Fibroblast of pulmonary artery (primary cell): ENCODE measurements at places on chromosomes 1 and 21.
A peak's percentile ranks its signal among the peaks of the same experiment; 100 is the strongest.

DNA sequence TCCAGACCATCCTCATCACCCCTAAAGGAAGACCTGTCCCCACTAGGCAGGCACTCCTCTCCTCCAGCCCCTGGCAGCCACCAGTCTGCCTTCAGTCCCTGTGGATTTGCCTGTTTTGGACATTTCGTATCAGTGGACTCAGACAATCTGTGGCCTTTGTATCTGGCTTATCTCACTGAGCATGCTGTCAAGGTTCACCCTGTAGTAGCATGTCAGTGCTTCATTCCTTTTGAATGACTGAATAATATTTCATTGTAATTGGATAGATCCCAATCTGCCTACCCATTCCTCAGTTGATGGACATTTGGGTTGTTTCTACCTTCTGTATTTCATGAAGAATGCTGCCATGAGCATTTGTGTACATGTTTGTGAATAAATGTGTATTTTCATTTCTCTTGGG, 32.9 kb upstream of the RNF187 start:
- DNase-seq: no peak

GRCh38 chr21:8993943-8994639, 1527.3 kb upstream of the TPTE start:
- no peak for DNase-seq

- no peak for DNase-seq
These were observed 273.9 kb upstream of the FMN2 start for GRCh38 chr1:239817801-239818200.

DNA sequence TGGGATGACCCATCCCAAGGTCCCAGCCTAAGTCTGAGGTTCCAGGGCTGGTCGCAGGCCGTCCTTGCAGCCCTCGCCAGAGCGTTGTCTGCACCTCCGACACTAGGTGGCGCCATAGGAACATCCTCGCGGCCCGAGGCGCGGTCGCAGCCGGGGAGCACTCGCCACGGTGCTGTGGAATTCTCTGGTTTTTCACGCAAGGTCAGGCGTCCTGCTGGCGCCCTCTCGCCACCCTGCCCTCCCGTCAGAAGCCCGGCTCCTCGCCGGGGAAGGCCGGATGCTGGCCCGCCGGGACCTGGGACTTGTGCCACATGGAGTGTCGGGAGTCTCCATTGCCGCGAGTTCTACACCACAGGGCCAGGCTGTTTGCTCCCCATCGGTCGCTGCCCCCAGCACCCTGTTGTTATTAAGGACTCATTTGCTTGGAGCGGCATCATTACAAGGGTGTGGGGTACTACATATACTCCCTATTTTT, 196.8 kb upstream of the LMO4 start:
- peak; percentile 83 for DNase-seq

DNA sequence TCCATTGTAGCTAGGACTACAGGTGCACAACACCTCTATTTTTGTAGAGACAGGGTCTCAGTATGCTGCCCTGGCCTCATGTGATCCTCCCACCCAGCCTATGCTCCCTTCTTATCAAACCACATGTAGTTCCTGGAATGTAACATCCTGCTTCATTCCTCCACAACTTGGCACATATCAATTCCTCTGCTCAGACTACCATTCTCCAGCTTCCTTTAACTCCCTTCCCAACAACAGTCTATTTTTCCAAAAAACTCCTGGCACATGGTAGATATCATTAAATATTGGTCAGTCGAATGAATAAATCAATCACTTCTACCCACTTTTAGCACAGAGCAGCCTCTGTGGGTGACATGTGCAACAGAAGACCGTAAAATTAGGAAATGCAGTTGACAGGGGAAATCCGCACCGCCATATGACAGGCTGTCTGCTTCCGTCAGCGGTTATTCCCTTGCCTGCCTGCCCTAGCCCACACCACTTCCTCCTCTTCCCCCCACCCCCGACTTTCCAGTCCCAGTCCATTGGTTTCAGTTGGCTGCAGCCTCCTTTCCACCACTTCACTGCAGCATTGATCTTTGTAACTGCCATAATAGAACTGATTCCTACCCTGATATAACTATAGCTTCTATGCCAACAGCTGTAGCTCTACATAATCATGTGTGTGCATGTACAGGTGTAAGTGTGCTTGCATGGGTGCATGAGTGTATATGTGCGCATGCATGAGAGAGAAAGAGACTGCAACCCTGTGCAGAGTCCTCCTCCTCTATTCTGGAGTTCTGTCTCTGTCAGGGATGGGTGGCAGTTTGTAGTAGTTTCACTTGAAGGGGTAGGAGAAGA, 6.8 kb upstream of the AKR1A1 start:
- peak; percentile 47 for DNase-seq

DNA sequence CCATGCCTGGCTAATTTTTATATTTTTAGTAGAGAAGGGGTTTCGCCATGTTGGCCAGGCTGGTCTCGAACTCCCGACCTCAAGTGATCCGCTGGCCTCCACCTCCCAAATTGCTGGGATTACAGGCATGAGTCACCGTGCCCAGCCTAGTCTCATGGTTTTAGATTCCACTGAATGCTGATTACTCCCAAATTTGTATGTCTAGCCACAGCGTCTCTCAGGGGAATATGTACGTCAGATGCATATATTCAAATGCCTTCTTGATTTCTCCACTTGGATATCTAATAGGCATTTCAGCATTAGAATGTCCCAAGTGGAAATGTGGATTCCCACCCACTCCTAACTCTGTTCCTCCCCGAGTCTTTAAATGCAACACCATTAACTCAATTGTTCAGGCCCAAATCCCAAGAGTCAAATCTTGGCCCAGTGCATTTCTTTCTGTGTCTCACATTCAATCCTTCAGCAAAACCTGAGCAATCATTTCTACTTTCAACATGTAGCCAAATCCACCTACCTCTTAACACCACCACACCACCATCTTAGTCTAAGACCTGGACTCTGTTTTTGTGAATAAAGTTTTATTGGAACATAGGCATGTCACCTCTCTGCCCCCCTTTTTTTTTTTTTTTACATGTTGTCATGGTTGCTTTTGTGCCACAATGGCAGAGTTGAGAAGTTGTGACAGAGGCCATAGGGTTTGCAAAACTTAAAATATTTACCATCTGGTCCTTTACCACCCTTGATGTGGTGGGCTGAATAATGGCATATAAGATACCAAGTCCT, 9.8 kb upstream of the CAMTA1 start:
- no peak for DNase-seq

- DNase-seq: peak; percentile 26
These were observed 241.3 kb downstream of the KCNT2 start for GRCh38 chr1:196366817-196367495.

DNA sequence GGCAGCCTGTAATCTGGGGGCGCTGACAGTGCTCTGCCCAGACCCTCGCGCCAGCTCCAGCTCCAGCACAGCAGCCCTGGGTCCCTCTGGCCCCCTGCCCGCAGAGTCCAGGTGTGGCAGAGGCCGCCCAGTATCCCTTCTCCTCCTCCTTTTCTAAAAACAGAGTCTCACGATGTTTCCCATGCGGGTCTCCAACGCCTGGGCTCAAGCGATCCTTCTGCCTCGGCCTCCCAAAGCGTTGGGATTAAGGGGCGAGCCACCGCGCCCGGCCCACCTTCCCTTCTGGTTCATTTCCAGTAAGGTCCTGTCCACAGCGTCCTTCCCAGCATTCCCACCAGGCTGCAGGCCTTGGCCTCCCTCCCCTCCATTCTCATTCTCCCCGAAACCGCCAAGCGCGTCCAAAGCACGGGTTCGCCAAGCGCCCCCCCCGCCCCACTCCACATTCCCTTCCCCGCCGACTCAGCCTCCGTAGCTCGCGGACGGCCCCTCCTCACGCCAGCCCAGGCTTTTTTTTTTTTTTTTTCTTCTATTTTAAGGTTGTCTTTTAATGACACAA, 2.0 kb upstream of the PCBP3 start:
- no peak for DNase-seq

GRCh38 chr1:208213786-208214185, 30.4 kb downstream of the PLXNA2 start:
- DNase-seq: no peak

DNA sequence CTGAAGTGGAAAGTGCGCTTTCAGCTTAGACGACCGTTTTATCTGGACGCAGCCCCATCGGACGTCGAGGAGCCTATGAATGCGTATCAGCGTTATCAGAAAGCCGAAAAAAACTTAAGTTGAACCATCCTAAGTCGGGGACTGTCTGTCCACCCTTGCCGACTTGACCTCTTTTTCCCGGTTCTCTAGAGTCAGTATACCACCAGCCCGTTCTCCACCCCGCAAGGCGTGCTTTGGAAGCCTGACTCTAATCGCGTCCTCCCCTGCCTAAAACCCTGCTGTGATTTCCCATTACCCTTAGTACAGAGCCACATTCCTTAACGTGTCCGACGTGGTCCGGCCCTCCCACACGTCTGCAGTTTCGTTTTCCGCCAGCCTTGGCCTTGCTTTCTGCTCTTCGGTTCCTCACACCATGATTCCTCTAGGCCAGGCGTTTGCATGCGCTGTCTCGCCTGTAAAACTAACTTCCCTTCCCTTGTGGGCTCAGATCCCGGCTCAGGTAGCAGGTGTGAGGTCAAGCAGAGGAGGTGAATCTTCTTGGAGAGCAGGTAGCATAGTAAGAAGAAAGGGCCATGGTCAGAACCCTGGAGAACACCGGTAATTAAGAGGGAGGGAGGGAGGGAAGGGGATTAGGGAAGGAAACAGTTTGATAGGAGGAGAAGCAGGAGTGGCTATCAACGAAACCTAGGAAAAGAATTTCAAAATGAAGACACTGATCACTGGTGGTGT, 865 bp downstream of the ADPRS start:
- peak; percentile 60 for DNase-seq

GRCh38 chr1:119784191-119784781, 15.6 kb upstream of the HMGCS2 start:
- peak; percentile 76 for DNase-seq

- no peak for DNase-seq
These were observed 73.5 kb downstream of the ASTN1 start for GRCh38 chr1:177091040-177091439.

- DNase-seq: no peak
These were observed 45.9 kb downstream of the COQ8A start for GRCh38 chr1:226985839-226986463.

- DNase-seq: peak; percentile 15
These were observed 627 bp downstream of the ADARB1 start for GRCh38 chr21:45074818-45075595.

- peak; percentile 53 for DNase-seq
These were observed 508.6 kb downstream of the RWDD3 start for GRCh38 chr1:95742591-95743089.

DNA sequence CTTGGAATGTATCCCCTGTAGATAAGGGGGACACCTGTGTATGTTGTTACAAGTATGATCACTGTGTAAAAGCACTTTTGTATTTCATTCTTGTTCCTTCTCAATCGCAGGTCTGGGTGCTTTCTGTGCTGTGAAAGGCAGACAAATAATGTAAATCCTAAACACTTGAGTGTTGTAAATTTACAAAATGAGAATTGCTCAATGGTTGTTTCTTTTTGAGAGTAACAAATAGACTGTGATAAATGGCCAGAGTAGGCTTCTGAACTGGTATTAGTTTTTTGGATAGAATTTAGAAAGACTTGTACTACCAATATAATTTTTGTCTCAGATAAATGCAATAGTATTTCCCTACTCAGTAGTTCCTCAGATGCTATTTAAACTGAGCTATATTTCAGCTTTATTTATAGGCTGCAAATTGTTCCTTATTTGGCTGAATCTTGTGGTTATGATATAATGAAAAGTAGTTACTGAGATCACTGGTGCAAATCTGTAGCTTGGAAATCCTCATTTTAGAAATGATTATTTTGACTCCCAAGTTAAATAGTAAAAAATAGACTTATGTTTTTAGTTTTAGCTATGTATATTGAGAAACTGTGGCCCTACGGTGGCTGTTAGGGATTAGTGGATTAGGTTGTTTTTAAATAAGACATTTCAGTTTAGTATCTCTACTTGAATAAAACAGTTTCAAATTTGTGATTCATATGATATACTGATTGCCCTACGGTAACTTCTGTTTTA, 9.2 kb downstream of the BACH1 start:
- DNase-seq: no peak

DNA sequence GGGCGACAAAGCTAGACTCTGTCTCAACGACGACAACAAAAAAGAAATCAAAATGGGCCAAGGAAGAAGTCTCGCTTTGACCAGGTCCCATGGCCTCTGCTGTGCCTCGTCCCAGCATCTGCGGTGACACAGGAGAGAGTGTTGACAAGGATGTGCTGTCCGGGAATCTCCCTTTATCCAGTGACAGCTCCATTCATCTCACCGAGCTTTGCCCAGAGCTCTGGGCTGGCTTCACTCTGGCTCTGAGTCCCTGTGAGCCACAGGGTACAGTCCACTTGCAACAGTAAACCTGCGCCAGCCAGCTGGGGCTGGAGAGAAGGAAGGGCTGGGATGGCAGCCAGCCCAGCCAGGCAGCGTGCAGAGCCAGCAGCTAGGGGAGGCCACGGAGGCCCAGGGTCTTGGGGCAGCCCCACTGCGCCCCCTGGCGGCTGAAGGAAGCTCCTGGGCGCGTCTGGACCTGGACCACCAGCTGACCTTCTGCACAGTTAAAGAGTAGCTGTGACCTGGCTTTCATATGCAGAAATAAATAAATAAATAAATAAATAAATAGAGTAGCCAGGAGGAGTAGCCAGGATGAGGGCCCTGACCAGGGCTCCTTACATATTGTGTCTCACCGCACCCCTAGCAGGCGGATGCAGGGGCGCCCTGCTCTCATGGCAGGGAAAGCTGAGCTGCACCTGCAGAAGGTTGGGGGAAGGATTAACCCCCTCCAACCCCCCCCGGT, 29.7 kb downstream of the ENO1 start:
- peak; percentile 95 for DNase-seq

DNA sequence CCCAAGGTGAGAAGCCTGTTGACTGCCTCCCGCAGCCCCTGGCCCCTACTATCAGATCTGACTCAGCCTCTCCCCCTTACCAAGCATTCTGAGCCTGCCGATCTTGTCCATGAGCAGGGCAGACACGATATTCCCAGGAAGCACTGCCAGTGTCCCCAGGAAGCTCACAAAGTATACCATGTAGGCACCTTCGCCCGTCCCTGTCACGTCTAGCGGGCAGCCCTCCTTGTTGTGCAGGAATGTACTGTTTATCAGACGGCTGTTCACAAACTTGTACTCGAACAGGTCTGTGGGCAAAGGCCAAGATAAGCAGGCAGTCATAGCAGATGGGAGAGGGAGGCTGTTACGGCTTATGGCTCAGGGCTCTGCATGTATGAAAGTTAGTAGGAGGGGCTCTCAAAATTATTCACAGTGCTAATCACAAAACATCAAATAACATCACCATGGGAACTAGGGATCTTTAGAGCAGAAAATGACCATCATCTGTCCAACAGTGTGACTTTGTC, 7.3 kb downstream of the BOLA1 start:
- DNase-seq: no peak

DNA sequence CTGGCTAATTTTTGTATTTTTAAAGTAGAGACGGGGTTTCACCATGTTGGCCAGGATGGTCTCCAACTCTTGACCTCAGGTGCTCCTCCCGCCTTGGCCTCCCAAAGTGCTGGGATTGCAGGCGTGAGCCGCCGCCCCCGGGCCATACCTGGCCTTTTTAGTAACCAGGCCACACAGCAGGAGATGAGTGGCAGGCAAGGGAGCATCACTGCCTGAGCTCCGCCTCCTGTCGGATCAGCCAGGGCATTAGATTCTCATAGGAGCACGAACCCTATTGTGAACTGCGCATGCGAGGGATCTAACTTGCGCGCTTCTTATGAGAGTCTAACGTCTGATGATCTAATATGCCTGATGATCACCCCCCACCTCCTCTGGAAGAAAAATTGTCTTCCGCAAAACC, 308.7 kb upstream of the PRMT6 start:
- no peak for DNase-seq

- DNase-seq: no peak
These were observed 281.7 kb upstream of the ESRRG start for GRCh38 chr1:217004776-217005436.
